PC-3 (cell line): ENCODE measurements at places on chromosomes 12 and 14. TPM values are rescaled to one million over a fixed set of nuclear protein-coding genes. Genes with fewer than 3 reads are reported as not detected.

Gene COCH
- total RNA-seq: 2.5 and 4.2 TPM in 2 replicates

- no peak for DNase-seq
Observed at GRCh38 chr12:39499296-39499695, 56.4 kb upstream of the KIF21A start.

DNA sequence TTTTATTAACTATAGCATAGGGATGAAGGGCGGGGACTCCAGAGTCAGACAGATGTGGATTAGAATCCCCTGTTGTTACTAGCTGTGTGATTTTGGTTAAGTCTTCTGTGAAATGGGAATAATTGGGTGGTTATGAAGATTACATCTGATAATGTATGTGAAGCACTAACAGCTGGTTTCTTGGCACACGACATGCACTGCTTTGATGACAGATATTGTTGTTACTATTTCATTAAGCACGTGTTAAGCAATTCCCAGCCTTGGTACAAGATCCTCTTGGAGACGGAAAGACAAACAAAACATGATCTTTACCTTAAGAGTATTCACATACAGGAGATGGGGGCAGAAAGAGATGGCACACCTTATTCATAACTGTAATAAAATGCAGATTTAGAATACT, 7.9 kb downstream of the PPFIBP1 start:
- no peak for DNase-seq

Gene PLA2G1B
- total RNA-seq: not detected in 2 replicates

DNA sequence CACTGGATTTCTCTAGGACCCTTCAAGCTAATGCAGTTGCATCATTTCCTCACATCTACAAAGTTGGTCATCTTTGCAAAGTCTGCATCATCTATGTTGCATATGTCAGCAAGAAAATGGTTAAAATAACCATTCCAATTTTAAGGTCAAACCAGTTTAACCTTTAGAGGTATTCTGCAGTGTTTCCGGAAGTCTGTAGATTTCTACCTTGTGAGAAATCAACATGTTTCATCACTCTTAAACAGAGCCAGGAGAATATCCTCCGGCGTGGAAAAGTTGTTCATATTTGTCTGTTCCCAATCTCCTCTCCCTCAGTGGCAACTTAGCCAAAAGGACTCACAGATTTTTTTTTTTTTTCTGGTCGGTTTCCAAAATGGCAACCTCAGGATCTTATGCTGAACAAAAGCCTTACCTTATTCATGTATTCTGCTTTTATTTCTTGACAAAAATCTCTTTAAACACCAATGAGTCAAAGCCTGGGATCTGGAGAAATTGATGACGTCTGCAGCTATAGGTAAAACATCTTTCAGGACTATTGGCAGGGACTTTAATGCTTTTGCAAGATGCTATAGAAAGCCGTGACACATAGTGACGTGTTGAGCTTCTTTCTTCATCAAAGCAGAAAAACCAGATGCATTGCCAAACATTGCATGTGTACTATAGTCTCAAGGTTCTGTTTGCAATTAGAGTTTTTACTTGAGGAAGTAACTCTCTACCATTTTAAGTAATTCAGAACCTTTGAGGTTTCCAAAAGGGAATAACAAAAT, 16.0 kb upstream of the CDK17 start:
- peak; percentile 96 for DNase-seq

Gene SLC2A14
- total RNA-seq: not detected in 2 replicates

DNA sequence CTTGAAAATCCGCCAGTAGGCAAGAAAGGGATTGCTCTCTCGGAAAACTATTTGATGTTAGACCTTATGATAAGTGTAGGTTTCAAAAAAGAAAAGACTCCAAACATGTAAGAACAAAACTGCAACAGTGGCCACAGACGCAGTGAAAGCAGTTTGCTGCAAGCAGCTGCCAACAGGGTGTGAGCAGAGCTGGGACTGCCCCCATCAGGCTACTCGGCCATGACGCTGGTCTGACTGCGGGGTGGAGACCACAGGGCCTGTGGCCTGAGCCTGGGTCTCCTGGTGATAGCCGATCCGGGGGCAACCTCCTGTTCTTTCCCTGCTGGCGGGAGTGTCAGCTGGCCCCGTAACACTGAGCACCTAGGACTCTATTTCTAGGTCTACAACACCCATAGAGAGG, 63.2 kb downstream of the AMN start:
- no peak for DNase-seq
